ENCODE measurements at places on chromosomes 11 and 22.

GRCh38 chr11:27404427-27404826 is 41.4 kb upstream of the CCDC34 start:
- no peak for DNase-seq

- peak; percentile 65 for DNase-seq
These were observed 7.7 kb downstream of the SLC37A2 start for GRCh38 chr11:125070699-125071254.

- no peak for DNase-seq
These were observed 73.1 kb upstream of the KCNA4 start for GRCh38 chr11:30089921-30090320.

GRCh38 chr11:92897487-92897886 is 72.0 kb upstream of the MTNR1B start:
- DNase-seq: no peak

DNA sequence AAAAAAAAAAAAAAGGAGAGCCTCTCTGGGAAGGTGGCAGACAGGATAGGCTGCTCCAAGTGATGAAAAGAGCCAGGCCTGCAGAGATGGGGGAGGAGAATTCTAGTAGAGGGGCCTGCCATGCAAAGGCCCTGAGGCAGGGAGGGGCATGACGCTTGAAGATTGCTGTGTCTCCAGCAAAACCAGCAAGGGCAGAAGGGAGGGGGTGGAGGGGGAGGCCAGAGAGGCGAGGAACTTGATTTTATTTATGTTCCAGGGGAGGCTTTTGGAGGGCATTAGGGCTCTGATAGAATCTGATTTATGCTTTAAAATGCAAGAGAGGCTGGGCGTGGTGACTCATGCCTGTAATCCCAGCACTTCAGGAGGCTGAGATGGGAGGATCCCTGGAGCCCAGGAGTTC is 16.7 kb upstream of the PACSIN2 start:
- no peak for DNase-seq

- DNase-seq: no peak
These were observed 65.8 kb upstream of the CECR2 start for GRCh38 chr22:17303441-17303839.

DNA sequence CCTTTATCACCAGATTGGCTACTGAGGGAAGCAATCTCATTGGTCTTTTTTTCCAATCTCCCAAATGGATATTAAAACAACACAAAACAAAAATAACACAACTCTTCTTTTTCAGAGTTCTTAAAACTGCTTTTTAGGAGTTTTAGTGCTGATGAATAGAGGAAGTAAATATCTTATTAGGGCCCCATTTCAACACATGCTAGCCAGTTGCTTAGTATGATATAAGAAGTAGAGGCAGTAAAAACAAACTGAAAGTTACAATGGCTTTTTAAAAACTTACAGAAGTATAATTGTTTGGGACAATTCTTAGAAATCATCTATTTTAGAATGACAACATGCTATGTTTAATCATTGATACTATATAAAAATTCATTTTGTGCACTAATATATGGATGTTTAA is 3.4 kb downstream of the C11orf71 start:
- no peak for DNase-seq

DNA sequence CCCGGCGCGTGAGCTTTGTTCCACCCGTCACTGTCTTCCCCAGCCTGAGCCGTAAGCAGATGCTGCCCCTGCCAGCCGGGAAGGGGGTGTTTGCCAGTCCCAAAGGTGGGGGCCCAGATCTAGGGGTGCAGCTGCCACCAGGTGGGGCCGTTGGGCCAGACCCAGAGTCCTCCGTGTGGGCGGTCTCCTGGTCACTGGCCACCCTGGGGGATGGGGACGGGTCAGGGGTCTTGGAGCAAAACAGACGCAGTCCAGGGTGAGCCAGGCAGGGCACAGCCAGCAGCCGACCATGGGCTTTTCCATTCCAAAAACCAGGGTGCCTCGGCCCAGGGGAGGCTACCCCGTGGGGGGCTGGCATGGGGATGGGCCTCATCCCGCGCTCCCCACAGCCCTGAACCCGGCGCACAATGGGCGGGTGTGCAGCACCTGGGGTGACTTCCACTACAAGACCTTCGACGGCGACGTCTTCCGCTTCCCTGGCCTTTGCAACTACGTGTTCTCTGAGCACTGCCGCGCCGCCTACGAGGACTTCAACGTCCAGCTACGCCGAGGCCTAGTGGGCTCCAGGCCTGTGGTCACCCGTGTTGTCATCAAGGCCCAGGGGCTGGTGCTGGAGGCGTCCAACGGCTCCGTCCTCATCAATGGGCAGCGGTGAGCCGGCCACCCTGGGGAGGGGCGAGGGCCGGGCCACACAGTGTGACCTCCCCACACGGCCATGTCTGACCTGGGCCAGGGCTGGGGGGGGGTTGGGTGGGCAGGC is 3.5 kb downstream of the MUC5B start:
- DNase-seq: peak; percentile 21

- no peak for DNase-seq
These were observed 135.5 kb downstream of the NOX4 start for GRCh38 chr11:89355646-89356045.

DNA sequence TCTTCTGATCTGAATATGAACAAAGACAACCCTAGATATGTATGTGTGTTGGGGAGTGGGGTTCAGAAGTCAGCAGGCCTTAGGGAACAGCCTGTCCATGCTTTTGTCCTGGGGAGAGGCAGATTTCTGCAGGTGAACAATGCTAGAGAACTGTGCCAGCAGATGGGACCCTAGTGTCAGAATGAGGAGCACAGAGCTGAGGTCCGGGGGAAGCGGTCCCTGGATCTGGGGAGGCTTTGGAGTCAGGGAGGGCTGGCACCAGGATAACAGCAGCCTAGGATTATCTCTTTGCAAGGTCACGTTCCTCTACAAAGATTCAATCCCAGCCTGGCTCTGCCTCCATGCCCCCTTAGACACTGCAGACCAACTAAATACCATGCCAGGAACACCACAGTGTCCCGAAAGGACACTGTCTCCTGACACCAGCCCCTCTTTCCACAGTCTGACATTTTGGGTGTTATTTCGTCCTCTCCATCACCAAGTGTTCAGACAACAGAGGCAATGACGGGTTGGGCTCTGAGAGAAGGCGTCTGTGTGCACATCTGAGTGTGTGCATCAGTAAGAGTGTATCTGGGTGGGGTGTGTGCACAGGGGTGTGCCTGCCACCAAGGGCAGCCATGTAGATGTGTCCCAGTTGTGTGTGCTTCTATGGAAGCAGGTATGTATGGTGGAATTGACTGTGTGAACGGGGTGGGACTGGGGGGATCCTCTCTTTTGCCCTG is 43.5 kb downstream of the EIF3F start:
- no peak for DNase-seq

DNA sequence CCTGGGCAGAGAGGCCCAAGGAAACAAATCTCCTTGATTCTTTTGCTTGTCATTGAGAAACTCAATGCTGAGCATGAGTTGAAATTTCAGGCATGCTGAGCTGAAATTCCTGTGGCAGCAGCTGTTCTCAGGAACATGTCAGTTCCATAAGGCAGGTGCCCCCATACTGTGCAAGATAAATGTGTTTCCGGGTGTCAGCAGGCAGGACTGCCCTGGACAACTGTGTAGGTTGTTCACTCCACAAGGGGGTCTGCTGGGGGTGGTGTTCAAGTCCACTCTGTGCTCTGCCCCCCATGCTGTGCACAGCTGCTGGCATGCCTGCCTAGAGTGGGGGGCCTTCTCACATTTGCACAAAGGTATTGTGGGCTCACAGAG is 133.7 kb downstream of the CTTN start:
- no peak for DNase-seq

DNA sequence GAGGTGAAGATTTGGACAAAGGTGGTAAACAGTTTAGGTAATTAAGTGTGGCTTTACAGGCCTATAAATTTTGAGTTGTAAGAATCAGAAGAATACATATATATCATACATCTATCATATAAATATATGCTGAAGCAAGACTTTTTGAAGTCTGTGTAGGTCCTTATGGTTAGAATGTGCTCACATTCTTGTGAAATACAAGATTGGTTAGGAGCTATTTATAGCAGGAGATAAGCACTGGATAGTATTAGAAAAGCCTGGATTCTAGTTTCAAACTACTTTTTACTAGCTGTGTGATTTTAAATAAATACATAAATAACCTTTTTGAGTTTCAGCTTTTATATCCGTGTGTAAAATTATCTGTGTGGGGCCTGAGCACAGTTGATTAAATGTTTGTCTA is 42.3 kb downstream of the ANKRD42 start:
- DNase-seq: no peak

- no peak for DNase-seq
These were observed 19.4 kb upstream of the VSTM5 start for GRCh38 chr11:93869830-93870229.

All from femur (tissue), 1 donor.